ENCODE measurements at places on chromosomes 2 and 18.

DNA sequence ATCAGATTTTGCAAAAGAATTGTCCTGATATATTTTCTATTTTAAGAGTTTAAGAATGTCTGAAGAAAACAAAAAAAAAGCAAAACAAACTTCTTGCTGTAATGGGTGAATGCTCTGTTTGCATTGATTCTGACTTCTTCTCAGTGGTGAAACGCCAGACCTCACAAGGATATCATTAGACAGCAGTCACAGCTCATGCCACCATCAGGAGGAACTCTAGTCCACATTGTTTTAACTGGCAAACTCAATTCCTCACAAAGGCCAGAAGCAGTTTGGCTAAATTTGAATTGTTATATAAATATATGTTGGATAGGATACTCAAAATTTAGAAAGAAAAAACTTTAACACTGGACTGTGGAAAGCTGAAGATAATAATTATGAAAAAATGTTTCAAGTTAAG lies 89.4 kb downstream of the DOK6 start:
- DNase-seq, result no peak

DNA sequence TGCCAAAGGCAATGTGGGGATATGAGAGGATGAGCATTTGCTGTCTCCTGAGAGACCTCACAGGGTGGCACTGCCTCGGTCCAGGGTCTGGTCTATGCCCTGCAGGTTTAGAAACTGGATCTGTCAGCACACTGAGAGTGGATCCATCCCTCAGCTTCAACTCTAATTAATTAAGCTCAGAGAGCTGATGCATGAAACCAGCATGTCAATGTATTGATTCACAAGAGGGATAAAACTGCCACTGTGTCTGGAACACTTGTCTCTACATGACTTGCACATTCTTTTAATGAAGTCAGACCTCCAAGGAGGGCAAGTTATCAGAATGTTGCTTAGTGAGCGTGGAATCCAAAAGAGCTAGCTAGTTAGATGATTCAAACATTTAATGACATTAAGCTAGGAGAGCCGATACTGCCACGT lies 22.5 kb upstream of the POLE4 start:
- no peak for DNase-seq

GRCh38 chr18:62457877-62458276 lies 64.9 kb upstream of the ZCCHC2 start:
- no peak for DNase-seq

DNA sequence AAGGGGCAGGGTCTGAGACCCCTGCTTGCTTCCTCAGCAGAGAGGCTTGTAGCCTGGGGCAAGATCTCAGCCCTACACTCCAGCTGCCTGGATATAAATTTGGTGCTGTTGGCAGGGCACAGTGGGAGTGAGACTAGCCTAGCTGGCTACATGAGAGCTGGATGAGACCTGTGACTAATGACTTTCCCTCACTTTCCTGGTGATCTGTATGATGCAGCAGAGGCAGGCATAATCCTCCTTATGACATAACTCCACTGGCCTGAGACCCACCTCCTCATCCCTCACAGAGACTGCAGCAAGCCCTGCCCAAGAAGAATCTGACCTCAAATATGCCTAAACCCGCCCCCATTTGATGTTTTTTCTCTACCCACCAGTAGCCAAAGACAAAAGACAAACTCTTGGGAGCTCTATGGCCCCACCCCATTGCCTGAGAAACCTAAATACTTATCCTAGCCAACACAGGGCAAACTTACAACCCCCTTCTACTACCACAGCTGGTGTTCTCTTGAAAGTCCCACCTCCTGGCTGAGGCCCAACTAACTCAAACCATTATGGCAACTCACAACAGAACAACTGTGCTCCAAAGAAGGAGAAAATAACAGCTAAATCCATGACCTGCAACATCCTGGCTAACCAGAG lies 102.7 kb downstream of the NR4A2 start:
- DNase-seq, result no peak

- no peak for DNase-seq
These were observed 108.4 kb upstream of the TTN start for GRCh38 chr2:178915423-178916173.

GRCh38 chr2:71516253-71516888 lies 63.0 kb downstream of the DYSF start:
- no peak for DNase-seq

- DNase-seq, result no peak
These were observed 59.9 kb downstream of the TNP1 start for GRCh38 chr2:216799873-216800431.

DNA sequence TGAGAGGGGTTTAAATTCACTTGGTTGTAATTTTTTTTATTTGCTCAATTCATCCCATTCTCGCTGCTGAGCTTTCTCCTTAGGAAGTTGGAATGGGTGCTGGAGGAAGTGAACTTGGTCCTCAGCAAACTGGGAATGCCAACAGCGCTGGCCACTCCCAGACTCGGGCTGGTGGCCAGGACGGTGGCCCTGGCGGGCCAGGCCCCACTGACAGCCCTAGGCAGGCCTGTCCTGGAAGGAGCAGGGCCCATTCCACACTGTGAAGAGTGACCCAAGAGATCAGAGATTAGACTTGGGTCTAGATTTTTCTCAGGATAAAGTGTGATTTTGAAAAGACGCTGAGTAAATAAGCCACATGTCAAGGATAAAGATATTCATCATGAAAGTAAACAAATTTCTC lies 132.7 kb downstream of the HDAC4 start:
- no peak for DNase-seq

DNA sequence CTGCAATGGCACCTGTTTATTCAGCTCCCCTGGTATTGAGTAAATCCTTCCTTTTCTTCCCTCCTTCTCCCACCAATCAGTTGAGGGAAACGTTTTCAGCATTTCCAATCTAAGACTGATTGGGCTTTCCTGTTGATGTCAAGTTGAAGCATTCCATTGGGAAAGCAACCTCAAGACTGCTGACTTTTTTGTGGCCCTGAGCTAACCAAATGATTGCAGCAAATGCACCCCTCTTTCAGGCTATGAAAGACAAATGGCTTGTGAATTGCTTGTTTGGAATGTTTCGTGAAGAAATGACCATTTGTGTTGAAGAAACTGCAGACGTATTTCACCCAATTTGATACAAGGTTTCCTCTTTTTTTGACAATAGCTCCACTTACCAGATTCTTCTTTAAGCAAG lies 303.5 kb downstream of the EPHA4 start:
- DNase-seq, result no peak

GRCh38 chr2:207901829-207902228 lies 123.5 kb downstream of the PLEKHM3 start:
- no peak for DNase-seq

DNA sequence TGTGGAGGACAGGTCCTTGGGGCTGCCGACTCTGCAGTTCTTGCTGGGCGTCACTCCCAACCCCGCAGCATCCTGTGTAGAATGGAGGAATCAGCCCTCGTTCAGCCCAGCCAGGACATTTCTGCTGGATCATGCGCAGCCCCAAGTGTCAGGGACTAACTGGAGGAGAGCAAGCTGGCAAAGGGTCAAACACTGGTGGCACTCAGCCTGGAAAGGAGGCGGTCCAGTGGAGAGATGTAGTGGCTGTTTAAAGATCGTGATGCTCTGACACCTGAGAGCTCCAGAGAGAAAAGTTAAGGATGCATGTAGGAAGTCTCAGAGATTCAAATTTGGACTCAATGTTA lies 63.6 kb upstream of the SH3RF3 start:
- DNase-seq, result no peak

GRCh38 chr2:151728804-151729414 lies 5.4 kb downstream of the NEB start:
- no peak for DNase-seq

DNA sequence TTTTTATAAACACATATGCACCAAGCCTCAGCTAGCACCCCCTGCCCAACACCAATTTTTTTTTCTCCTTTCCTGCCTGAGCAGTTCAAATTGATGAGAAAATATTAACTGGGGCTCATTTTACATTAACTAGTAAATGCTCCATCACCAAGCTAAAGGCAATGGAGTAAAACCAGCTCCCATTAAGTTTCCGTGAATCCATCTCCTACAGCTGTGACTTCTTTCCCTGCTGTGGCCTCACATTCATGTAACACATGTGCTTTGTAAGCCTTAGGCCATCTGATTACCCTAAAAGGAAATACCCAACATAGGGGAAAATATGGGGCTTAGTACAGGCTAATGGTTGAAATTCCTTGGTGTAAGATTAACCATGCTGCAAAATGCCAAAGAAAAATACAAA lies 60.8 kb downstream of the DNER start:
- DNase-seq, result no peak

DNA sequence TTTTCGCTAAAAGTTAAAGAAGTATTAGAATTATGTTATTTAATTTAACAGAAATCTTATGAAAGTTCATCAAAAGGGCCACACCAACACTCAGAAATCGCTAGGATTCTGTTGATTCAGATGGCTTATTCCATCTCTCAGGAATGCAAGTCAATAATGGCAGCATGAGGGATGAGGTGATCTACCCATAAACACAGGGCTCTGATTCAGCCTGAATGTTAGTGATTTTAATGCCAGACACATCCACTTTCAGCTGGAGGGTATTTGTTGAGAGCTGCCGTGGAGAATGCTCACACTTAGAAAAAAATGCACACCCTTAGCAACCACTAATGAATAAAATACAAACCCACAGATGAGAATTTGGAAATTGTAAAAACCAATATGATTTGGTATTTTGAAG lies 173.3 kb upstream of the ERBB4 start:
- DNase-seq, result no peak

- DNase-seq, result no peak
These were observed 815.5 kb downstream of the EPHA4 start for GRCh38 chr2:220756653-220757052.

GRCh38 chr2:63058144-63058920 lies 7.7 kb downstream of the OTX1 start:
- DNase-seq, result no peak

DNA sequence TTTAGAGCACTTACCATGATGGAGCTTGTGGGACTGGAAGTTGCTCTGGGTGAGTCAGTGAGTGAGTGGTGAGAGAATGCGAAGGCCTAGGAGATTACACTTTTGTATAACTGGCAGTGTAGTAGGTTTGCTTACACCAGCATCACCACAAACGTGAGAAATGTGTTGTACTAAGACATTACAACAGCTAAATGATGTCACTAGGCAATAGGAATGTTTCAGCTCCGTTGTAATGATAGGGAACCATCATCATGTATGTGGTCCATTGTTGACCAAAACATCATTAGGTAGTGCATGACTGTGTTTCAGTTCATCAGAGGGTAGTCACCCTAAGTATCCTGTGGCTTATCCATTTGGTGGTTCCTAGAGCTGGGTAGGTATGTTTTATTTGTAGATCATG lies 11.9 kb downstream of the ZNF407 start:
- no peak for DNase-seq

GRCh38 chr2:200810252-200810997 lies 1.3 kb upstream of the BZW1 start:
- DNase-seq, result no peak

DNA sequence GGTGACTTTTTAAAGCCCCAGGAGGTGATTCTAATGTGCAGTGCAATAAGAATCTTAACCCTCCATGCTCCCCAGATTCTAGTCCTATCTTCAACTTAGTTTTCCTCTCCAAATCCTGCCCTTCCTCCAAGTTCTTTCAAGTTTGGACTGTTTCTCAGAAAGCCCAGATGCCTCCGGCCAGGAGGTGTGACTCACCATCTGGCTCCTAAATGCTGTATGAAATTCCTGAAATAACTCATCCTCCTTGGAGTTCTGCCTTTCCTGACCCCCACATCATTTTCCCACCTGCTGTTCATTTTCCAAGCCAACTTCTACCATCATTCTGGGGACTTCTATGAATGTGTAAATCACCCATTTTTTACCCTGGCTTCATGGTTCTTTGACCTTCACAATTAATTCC lies 118.2 kb upstream of the NOL4 start:
- no peak for DNase-seq

- DNase-seq, result no peak
These were observed 89.0 kb downstream of the AAK1 start for GRCh38 chr2:69554568-69554967.

GRCh38 chr2:182766626-182767025 lies 50.6 kb downstream of the DNAJC10 start:
- no peak for DNase-seq

- no peak for DNase-seq
These were observed 114.3 kb downstream of the ARHGEF4 start for GRCh38 chr2:130951018-130951417.

DNA sequence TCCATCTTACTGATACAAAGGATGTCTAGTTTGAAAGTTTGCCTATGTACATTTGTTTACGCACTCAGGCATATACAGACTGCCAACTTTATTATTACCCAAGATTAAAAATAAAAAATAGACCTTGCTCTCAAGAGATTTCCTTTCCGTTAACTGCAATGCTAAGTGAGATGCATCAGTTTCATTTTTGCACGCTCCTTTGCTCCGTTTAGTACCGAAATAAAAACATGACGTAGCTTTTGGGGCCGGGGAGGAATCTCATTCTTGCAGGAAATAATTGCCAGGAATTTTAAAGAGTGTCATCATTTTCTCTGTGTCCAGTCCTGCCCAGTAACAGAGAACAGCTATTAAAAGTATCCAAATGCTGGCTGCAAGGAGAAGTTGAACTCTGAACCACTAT lies 169.5 kb downstream of the SLC8A1 start:
- DNase-seq, result no peak

- no peak for DNase-seq
These were observed 260.3 kb downstream of the SATB2 start for GRCh38 chr2:199197448-199197847.

DNA sequence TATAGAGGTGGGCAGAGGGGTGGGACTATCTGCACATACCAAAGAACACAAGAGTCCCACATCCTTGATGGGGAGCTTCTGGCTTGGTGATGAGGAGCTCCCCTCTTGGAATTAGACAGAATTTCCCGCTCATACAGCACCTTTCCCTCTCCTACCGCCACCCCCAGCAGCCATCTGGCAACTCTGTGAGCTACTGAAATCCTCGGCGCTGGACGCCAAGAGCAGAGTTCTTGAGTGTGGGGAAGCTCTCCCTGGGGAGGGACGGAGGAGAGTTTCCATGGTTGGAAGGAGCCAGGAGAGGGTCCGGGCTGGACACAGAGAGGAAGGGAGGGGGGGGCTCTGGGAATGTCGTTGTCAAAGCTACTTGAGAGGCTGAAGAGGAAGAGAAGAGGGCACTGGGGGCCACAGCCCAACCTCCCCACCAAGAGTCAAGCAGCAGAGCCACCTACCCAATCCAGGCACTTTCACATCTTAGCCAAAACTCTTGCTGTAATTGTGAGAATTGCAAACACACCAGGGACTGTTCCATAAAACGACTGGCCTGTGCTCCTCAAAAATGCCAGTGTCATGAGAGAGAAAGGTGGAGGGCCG lies 89.4 kb upstream of the MCFD2 start:
- DNase-seq, result no peak

- no peak for DNase-seq
These were observed 134.6 kb downstream of the INSIG2 start for GRCh38 chr2:118222672-118223421.

DNA sequence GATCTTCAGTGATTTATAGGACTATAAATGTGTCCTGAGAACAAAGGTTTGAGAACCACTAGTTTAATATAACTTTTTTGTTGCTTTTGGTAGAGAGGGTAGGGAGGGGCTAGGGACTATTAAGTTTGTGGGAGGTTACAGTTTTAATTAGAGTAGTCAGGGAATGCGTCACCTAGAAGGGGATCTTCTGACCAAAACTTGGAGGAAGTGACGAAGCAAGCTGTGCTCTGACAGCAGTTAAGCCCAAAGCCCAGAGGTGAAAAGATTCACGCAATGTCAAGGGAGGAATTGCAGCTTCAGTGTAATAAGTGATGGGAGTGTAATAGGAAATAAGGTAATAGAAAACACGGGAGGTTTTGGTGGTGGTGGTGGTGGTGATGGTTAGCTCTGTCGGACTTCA lies 8.1 kb downstream of the TDRD15 start:
- DNase-seq, result no peak

GRCh38 chr2:7118606-7119131 lies 201.5 kb downstream of the RNF144A start:
- DNase-seq, result no peak
